GDM1 (cell line): ENCODE measurements at places on chromosomes 4 and X.

GRCh38 chr4:103207673-103208072, 9.5 kb upstream of the CENPE start:
- DNase-seq, result no peak

DNA sequence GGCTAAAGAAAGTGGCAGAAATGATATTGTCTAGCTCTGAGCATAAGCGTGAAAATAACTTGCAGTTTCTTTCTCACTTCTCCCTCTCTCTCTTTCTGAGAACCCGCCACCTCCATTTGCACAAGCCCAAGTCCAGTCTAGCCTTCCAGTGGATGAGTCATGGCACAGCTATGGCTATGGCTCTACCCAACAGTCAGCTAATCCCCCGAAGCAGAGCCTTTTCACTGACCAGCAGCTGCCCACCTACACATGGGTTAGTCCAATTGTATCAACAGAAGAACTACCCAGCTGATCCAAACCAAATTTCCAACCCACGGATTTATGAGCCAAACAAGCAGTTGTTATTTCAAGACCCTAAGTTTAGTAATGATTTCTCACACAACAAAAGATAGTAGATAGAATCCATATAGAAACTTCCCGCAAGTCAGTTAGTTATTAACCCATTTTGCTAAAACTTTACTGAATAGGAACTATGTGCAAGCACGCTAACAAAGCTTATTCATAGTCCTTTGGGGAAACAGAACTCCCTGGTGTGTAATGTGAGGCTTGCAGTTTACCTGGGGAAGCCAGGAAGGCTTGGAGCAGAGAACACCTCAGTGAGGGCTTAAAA, 282.3 kb downstream of the INPP4B start:
- no peak for DNase-seq

- DNase-seq, result no peak
Observed at GRCh38 chrX:30521440-30522182, 56.0 kb downstream of the TASL start.

GRCh38 chr4:187019896-187020295, 296.2 kb upstream of the FAT1 start:
- no peak for DNase-seq

DNA sequence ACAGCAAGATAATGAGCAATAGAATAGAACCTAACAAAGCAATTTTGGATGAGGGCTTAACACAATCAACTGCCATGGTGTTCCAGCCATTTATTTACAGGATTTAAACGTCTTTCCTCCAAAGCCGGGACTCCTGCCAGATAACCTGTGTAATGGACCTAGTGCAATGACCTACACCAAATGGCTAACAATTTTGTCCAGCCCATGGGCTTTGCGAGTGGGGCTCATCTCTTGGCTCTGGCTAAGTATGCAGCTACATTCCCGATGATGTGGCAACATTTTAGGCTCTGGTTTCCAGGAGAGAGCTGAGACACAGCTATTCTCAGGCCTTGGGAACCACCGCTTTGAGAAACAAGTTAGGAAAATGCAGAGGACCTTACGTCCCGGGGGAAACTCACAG, 822.3 kb upstream of the FTHL17 start:
- no peak for DNase-seq

GRCh38 chrX:18654875-18655836, 16.8 kb downstream of the RS1 start:
- DNase-seq, result no peak

GRCh38 chr4:185535612-185536410, 504 bp upstream of the PDLIM3 start:
- DNase-seq, result no peak

DNA sequence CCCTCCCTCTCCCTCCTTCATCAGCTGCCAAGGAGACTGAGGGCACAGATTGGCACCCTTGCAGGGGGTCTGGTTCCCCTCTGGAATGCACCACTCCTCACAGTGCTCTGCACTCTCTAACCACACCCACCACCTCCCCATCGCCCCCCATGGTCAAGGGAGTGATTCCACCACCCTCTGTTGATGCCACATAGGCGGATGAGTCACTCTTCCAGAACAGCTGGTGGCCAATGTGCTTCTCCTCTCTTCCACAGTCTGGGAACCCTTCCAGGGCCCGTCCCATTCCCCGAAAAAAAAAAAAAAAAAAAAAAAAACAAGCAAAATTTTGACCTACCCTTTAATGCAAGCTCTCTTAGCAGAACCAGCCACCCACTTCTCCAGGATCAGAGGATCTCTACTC, 341.3 kb upstream of the KLF3 start:
- DNase-seq, result no peak

- peak; percentile 33 for DNase-seq
Observed at GRCh38 chrX:115894087-115894486, 276.5 kb upstream of the AGTR2 start.

GRCh38 chrX:130084631-130085237, 25.6 kb downstream of the ELF4 start:
- DNase-seq, result peak; percentile 12

DNA sequence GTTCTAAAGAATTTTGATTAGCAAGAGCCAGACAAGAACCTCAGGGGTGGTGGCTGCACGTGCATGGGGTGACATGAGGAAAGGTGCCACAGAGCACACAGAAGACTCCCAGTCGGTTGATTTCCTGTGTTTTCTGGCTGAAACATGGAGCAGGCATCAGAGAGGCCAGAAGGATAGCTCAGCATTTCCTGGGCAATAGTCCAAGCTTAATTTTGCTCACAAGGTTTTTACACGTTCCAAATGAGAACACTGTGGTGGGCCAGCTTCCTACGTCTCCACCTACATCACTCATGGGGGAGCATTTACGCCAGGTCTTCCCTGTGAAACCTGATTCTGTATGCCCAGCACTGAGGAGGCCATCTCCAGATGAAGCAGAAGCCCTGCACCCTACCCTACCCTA, 212.5 kb upstream of the CLNK start:
- no peak for DNase-seq

DNA sequence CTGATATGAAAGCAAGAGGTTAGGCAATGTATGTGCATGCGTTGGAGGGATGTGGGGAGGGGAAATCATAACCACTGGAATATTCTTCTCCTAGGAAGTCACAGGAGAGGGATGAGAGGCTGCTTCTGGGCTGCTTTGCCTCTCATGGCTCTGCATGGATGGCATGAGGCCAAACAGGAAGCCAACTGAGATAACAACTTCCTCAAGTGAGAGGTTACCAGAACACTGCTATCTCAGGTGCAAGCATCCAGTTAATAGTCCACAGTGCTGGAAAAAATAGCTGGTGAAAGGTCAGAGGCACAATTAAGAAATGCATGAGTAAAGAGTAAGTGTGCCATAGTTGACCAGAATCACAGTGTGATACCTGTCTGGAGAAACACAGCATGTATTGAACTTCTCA, 113.3 kb downstream of the ELOVL6 start:
- no peak for DNase-seq

DNA sequence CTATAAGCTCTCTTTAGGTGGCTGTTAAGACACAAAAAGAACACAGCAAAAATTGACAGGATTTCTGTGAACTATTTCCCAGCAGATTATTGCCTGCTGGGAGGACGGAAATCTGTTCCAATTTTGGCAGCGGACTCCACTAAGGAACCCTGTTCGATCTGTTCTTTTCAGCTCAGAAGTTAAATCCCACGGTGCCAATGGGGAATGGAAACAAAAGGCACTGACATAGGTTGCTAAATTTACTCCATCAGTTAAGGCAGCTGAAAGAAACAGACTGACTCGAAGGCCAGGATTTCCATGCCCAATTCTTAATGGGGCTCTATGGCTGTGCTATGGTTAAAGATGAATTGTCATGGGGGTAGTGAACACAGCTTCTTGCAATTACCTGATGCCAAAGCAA, 126.5 kb upstream of the HPGD start:
- DNase-seq, result no peak

DNA sequence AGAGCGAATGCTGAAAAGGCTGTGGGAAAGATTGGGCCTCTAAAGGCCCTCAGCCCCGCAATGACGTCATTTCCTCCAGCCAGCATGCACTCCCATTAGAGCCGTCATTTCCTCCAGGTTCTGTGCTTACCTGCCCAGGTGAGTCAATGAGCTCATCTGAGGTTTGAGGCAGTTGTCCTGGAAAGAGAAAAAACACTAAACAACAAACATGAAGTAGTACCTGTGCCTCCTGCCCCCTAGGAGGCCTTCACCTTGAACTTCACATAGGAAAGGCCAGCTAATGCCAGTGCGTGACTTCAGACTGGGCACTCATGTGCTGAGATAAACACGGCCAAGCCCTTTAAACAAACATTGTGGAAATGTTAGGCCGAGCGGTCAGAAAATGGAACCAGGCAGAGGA, 55.9 kb downstream of the FHDC1 start:
- DNase-seq, result no peak

- DNase-seq, result peak; percentile 39
Observed at GRCh38 chr4:145609481-145610427, 9.4 kb upstream of the MMAA start.

DNA sequence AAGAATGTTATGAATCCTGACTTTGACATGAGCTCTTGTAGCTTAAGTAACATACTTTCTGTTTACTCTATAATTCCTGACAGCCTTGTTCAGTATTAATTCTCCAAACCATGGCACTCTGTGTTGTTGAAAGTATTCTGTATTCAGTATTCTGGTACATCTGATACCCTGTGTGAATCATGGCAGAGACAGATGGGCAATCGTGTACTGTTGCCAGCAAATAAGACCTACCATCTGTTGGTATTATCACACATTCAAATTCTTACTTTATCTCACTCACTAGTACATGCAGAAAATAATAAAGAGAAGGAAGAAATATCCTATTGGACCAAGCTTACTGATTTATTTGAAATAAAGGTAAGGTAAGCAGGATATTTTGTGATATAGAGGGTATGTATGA, 7.9 kb downstream of the MBTPS2 start:
- DNase-seq, result no peak
